ENCODE measurements at places on chromosomes 3 and 15.

DNA sequence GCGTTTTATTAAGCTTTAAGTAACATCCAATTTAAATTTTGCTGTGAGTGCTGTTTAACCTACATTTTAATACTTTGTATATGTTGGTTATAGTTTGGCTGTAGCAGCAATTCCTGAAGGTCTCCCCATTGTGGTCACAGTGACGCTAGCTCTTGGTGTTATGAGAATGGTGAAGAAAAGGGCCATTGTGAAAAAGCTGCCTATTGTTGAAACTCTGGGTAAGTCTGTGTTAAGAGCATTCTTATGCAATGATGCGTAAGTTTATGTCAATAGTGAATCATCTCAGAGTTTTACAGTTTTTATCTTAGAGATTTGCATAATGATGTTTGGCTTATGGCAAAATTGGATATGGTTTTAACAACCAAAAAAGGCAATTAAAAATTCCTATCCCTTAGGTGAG lies 62.7 kb downstream of the ASTE1 start:
- DNase-seq = peak; percentile 81

- DNase-seq = no peak
These were observed 222.2 kb downstream of the WNT5A start for GRCh38 chr3:55264919-55265318.

- DNase-seq = no peak
These were observed 6.2 kb upstream of the OGG1 start for GRCh38 chr3:9743548-9743947.

DNA sequence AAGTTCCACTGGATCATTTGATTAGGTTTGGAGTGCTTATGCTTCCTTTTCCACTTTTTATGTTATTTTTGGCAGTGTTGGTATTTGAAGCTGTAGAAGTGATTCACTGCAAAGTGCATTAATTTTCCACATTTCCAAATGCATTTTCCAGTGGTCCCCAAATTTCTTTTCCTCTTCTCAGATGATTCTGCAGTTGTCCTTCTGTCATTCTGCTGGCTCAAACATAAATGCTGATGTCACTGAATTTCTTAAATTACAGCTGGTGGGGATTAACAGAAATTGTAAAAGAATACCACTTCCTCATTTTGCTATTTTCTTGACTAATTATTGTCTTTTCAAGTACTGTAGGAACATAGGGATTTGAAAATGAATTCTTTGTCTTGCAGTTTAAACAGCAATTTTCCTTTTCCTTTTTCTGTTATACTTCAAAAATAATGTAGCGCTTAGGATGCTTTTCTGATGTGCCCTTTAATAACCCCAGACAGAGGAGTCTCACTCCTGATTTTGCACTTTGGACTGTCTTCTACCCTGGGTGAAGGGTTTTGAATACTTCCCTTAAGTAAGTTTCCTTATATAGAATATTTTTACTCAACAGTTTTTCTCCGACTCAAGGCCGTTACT lies 25.0 kb downstream of the MITF start:
- DNase-seq = no peak

DNA sequence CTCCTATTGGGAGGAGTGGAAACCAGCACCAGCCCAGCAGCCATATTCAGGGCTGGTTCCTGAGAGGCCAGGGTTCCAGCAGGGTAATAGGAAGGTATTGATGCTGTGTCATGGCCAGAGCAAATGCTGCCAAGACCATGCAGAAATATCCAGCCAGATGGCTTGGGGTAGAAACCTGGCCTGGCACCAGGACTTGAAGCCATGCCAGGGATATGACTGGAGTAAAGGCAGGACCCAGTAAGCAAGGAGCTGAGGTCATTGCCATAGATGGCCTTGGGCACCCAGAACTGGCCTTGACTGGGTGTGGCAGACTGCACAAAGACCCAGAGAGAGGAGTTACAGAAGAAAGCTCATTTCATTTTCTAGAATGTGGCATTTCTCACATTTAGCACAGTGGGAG lies 257.6 kb upstream of the GOLGA6L4 start:
- no peak for DNase-seq

DNA sequence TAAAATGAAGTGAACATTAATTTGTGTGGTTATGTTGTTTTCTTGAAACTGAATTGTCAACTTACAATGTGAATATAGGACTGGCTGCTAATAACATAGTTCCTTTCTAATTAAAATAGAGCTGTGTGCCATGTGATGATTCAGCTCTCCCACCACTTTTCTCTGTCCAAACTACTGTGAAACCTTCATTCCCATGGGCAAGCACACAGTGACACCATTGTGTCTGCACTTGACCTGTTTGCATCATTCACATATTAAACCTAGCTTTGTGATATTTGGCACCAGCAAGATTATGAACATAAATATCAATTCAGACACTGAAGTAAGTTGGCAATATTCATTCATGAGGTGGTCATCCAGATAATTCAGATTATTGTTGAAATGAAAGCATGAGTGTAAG lies 78.8 kb upstream of the TCF12 start:
- no peak for DNase-seq

DNA sequence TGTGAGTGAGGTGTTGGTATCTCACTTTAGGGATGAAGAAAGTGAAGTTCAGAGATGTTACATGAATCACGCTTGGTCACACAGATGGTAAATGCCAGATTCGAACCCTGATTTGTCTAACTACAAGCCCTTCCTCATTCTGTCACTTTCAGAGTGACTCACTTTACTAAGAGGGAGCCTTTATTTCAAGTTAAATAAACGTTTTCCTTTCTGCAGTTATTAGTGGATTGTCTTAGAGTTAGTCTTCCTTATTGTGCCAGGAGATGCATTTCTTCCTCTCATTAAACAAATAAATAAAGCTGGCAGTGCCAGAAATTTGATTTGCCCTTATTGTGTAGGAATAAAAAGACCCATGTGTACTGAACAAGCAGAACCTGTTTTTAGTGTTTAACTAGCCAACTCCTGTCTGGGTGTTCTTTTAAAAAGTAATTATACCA lies 162.5 kb downstream of the AKAP13 start:
- DNase-seq = no peak

DNA sequence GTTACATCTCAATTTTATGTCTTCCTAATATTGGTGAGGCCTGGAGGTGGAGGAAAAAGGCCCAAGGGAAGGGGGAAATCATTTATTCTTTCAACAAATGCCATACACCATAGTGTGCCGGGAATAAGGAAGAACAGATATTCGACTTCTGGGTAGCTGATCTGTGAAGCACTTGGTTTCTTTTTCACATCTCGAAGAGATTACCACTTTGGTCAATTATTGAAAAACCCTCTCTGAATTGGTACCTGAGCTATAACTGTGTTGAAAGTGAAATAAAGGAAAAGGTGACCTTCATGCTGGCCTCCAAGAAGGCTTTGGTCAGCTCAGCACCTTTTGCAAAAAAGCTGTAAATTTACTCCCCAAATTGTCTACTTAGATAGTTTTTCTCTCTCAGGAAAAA lies 14.2 kb upstream of the MB21D2 start:
- no peak for DNase-seq

GRCh38 chr3:195705081-195705991 lies 15.4 kb upstream of the MUC20 start:
- no peak for DNase-seq

- DNase-seq = no peak
These were observed 767.3 kb downstream of the GBE1 start for GRCh38 chr3:80994085-80994665.

DNA sequence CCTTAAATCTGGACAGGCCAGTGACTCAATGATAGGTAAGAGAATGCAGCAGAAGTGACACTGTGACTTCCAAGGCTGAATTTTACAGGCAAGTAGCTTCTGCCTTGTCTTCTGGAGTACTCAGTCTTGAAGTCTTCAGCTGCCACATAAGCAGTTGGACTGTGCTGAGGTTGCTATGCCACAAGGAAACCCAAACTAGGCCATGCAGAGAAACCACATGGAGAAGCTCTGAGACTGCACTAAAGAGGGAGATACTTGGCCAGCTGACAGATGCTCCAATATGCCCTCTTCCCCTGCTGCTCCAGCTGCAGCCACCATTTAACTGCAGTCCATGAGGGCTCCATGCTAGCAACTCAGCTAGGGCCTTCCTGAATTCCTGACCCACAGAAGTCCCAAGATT lies 119.4 kb upstream of the GADL1 start:
- DNase-seq = no peak

DNA sequence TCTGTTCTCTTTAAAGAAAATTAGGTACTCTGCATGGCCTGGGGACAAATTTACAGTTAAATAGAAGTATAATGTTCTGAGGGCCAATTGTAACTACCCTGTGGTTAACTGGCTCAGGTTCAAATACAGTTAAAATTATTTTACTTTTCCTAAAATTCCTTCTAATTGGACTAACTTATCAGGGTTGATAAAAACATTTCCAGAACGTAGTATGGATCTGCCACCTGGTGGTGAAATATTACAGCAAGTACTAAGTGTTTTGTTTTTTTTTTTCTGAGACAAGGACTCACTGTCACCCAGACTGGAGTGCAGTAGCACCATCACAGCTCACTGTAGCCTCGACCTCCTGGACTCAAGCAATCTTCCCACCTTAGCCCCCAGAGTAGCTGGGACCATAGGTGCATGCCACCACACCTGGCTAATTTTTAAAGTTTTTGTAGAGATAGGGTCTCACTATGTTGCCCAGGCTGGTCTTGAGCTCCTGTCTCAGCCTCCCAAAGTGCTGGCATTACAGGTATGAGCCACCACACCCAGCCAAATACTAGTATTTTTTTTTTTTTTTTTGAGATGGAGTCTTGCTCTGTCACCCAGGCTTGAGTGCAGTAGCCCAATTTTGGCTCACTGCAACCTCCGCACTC lies 29.2 kb downstream of the NEO1 start:
- DNase-seq = peak; percentile 50

DNA sequence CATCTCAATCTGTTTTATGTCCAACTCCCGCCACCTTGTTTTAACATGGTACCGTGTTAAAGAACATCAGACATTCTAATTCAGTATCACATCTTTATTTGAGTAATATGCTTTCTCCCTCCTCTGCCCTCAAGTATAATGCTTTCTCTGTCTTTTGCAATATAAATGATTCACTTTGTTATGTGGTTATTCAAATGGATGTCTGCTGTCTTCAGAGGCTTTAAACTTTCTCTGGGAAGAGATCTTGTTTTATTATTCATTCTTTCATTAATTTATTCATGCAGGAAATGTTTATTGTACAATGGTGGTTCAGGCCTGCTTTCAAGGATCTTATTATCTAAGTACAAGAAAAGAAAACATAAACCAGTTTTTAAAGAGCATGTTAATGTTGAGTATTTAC lies 57.1 kb downstream of the RAP2B start:
- DNase-seq = no peak

DNA sequence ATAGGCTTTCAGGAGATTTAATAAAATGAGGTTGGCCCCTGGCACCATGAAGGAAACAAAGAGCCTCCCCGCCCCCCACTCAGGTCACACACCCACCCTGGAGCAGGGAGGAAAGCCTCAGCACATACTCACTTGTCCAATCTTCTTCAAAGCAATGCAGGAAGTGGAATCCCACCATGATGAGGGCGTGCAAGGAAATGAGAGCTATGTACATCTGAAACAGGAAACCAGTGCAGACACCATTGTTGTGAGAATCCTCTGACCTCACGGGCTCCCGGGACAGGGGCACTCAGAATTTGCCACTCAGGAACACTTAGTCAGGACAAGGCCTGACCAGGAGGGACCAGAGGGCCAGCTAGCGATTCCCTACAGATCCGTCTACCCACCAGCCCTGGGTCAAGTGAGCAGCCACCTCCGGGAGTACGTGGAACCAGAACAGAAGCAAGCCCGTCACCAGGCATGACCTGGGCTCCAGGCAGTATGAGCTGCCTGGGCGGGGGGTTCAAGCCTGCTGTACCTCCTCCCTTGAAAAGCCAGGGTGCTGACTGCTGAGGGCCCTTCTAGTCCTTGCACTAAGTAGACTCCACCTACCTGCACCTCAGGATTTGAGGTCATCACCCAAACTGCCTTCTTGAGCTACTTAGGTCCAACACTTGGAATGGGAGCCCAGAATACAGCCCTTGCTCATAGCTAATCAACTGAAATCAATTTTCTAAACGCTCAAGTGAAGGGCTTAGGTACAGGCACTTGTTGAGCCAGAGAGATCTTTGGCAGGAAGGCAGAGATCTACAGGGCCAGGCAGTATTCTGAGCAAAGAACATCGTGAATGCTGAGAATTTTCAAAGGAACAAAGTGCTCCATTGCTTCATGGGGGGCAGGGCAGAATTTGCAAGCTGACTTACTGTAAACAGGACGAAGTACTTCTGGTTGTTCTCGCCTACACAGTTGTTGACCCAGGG lies 42.7 kb downstream of the ZDHHC3 start:
- DNase-seq = no peak

GRCh38 chr15:61584410-61584809 lies 355.3 kb upstream of the RORA start:
- peak; percentile 8 for DNase-seq

All from SW480 (cell line).